A549 treated with dexamethasone at 1 μM for 4 hours (cell line): ENCODE measurements at places on chromosomes 4 and X. TPM values are rescaled to one million over a fixed set of nuclear protein-coding genes. Genes with fewer than 3 reads are reported as not detected.

The PDE5A gene
- 0.14 to 0.48 TPM (median 0.40 TPM) in 5 replicates for total RNA-seq

The ESX1 gene
- 0.06 to 0.19 TPM (median 0.07 TPM) in 4 of 5 replicates, not detected in the other for total RNA-seq

The SLC38A5 gene
- 0.08 to 0.24 TPM (median 0.18 TPM) in 4 of 5 replicates, not detected in the other for total RNA-seq

The FAM241A gene
- 0.74 to 1.0 TPM (median 0.86 TPM) in 5 replicates for total RNA-seq

The GABRB1 gene
- not detected in 5 replicates for total RNA-seq

The ANXA3 gene
- total RNA-seq = 67.5 to 84.9 TPM (median 70.4 TPM) in 5 replicates

The BMX gene
- not detected in 5 replicates for total RNA-seq

The LANCL3 gene
- not detected in 5 replicates for total RNA-seq

The SLC10A7 gene
- 1.8 to 2.8 TPM (median 2.3 TPM) in 5 replicates for total RNA-seq

The STK26 gene
- 8.8 to 11.9 TPM (median 10.2 TPM) in 5 replicates for total RNA-seq

The SLC30A9 gene
- total RNA-seq = 26.4 to 34.5 TPM (median 32.4 TPM) in 5 replicates

The EMCN gene
- total RNA-seq = not detected in 5 replicates

The GRIA2 gene
- total RNA-seq = not detected in 5 replicates

The MAGEC3 gene
- total RNA-seq = not detected in 5 replicates

The TMEM131L gene
- total RNA-seq = 6.9 to 8.7 TPM (median 7.8 TPM) in 5 replicates

The FAM133A gene
- 0.58 to 0.87 TPM (median 0.70 TPM) in 5 replicates for total RNA-seq

The FDCSP gene
- total RNA-seq = not detected in 5 replicates

The CCDC110 gene
- total RNA-seq = 0.05 TPM in 1 of 5 replicates, not detected in the others

The ENPEP gene
- total RNA-seq = 0.01 to 0.07 TPM (median 0.05 TPM) in 5 replicates

The PTPN13 gene
- 3.6 to 5.2 TPM (median 4.5 TPM) in 5 replicates for total RNA-seq
